Right ventricle myocardium superior (tissue), 1 donor: ENCODE measurements at places on chromosomes 7 and 10. TPM values are rescaled to one million over a fixed set of nuclear protein-coding genes. Genes with fewer than 3 reads are reported as not detected.

The CPA4 gene
- total RNA-seq: not detected

The MPP7 gene
- total RNA-seq: 14.0 TPM

The SYT15B gene
- 0.89 TPM for total RNA-seq

The C7orf57 gene
- total RNA-seq: not detected

The ACTL6B gene
- total RNA-seq: not detected

The PRKAG2 gene
- 120 TPM for total RNA-seq

GRCh38 chr7:66741710-66742049 is 1.1 kb downstream of the RABGEF1 start:
- DNase-seq: no peak

- no peak for DNase-seq
Observed at GRCh38 chr7:2787251-2787951, 56.7 kb downstream of the GNA12 start.

GRCh38 chr7:16211402-16211925 is 209.9 kb downstream of the CRPPA start:
- no peak for DNase-seq

DNA sequence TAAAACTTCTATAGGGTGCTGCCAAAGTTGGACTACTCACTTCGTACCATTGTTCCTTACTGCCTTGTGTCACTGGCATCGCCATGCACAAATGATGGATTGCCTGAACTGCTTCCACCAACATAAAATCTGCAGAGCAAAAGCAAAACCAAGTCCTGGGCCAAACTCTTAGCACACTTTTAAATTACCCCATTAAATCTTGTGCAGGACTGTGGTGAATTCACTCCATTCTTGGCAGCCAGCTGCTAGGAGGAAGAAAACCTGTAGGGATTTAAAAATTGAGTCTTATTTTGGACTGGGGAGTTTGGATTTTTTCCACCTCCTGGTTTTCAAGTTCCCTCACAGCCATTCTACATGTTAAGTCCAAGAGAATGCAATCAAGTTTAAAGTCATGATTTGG is 646.9 kb downstream of the SORCS3 start:
- DNase-seq: no peak

- DNase-seq: no peak
Observed at GRCh38 chr7:91247500-91247899, 16.7 kb upstream of the FZD1 start.

GRCh38 chr7:91046322-91047089 is 217.7 kb upstream of the FZD1 start:
- no peak for DNase-seq

DNA sequence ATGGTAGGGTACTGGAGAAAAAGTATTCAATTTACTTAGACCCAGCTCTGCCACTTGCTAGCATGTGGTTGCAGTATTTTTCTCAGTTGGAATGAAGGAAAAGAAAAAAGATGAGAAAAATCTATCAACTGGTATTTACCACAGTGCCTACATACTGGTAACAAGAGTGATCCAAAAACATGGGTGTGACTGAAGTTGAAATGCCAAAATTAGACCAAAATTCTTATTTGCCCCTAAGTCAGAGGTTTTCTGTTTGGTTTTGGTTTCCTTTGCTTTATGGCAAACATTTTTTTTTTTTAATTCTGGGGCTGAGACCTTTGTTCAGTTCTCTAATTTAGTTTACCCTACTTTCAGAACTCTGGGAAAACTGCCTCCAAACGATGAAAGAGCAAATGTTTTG is 12.3 kb downstream of the HYCC1 start:
- no peak for DNase-seq

GRCh38 chr10:46225597-46225996 is 61.2 kb upstream of the ANTXRL start:
- no peak for DNase-seq

GRCh38 chr7:46908770-46909169 is 673.1 kb downstream of the TNS3 start:
- DNase-seq: no peak

- no peak for DNase-seq
Observed at GRCh38 chr7:151597541-151598444, 78.1 kb upstream of the RHEB start.

GRCh38 chr7:102916881-102917280 is 4.1 kb downstream of the LRRC17 start:
- DNase-seq: no peak

GRCh38 chr7:98840722-98841121 is 29.1 kb downstream of the TMEM130 start:
- no peak for DNase-seq

GRCh38 chr10:89002226-89002978 is 11.8 kb downstream of the FAS start:
- DNase-seq: no peak

GRCh38 chr7:132402751-132403245 is 173.5 kb downstream of the PLXNA4 start:
- peak; percentile 66 for DNase-seq

- no peak for DNase-seq
Observed at GRCh38 chr7:123633553-123633952, 22.1 kb upstream of the LMOD2 start.
